ENCODE measurements at places on chromosomes 5 and 9. TPM values are rescaled to one million over a fixed set of nuclear protein-coding genes. Genes with fewer than 3 reads are reported as not detected.

GRCh38 chr9:108756746-108757490 is 98.9 kb downstream of the ACTL7B start:
- DNase-seq, result no peak

GRCh38 chr5:54608423-54609085 is 91.0 kb downstream of the SNX18 start:
- DNase-seq, result no peak

DNA sequence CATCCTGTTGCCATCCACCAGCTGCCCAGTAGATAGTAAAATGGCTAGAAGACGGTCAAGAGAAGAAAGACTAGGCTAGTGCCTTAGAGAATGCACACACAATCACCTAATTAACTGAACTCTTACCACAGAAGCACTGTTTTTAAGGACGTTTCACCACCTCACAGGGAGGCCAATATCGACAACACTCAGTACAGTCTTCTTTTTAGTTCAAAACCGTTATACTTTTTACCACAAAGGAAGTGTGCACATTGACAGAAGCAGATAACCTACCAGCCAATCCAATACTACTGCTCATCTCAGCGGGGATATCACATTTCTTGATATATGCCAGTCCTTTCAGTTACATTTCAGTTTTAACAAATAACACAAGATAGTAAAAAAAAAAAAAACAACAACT is 122.3 kb downstream of the GNAQ start:
- DNase-seq, result no peak

DNA sequence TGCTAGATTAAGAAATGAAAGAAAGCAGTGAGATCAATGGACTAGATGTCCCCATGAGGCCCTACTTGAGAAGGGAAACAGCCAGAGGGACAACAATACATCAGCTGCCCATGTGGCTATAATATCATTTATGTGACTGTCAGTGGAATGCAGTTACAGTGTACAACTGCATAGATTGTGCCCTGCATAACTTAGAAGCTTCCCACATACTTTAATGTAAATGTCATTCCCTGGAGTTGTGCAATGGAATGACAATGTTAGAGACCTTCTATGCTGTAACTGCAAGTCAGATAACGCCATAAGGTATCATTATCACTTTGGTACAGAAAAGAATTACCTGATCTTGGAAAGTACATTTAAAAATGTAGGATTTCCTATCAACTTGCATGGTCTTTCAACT is 67.4 kb downstream of the FBN2 start:
- DNase-seq, result no peak

GRCh38 chr5:8340739-8341344 is 471.9 kb downstream of the MTRR start:
- DNase-seq, result no peak

GRCh38 chr9:125537442-125538091 is 169.4 kb downstream of the MAPKAP1 start:
- DNase-seq, result no peak

The SLC34A1 gene
- not detected for total RNA-seq

DNA sequence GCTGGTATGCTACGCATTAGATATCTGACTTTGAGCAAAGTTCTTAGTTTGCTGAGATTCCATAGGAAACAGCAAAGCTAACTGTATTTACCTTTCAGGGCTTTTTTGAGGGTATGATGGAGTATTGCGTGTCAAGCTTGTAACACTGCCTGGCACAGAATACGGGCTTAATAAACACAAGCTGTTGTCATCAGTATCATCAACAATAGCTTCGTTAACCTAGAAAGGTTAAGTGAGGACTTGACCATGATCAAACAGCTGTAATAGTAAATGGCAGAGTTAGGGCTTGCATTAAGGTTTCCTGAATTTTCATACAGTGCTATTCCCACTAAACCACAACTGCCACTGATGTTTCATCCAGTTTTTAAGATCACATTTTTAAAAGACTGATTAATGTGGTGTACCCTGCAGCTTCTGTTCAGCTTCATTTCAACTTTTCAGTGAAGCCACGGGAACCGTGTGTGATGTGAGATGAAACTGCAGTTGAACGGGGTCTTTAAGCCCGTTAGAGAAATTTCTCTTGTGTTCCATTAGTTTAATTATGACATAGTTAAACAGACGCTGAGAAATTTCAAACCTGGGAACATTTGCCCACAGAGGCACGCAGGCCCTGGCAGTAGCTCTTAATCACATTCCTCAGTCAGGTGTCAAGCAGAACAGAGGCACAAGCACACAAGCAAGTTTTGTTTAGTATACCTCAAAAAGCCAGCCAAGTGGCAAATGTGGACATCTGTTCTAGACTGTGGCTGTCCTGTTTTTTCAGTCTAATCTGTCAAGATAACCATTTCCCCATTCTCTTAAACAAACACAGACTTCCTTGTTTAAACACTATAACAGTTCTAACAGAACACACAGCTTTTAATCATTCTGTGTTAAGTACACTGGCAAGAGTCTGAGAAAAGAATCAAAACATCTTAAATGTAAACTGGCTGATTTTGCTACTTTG is 147.1 kb downstream of the ZNF608 start:
- no peak for DNase-seq

Data from CD8-positive, alpha-beta memory T cell (primary cell).